ENCODE measurements at places on chromosomes 4 and X.

GRCh38 chrX:149262086-149262485 is 243.0 kb downstream of the IDS start:
- no peak for DNase-seq

- no peak for DNase-seq
These were observed 327.4 kb downstream of the KCTD8 start for GRCh38 chr4:44121210-44121609.

DNA sequence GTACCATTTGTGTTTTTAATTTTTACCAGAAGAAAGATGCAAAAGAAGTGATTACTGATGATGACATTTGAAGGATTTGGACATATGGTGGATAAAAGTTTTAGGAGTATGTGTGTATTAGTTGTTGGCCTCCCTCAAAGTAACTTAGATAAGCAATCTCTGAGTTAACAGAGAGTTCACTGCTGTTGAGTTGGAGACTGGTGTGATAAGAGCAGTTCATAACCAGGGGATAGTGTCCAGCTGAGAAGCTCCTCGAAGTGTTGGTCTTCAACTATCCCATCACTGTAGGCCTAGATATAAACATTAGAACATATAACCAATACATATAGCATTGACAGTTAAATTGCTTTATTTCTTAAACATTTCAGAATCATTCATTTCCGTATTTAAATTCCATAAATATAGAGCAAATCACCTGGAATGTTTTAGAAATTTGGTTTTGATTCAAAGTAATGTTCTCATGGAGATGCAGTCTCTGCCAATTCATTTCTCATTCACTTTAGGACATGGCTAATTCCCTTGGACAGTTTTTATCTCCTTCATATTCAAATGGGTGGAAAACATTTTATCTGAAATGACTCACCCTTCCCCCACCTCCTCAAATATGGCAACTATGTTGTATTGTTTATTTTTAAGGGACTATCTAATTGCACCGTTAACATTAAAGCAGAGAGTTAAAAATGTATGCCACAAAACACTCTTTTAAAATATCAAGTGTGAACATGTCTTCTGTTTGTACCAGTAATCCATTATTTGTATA is 136.8 kb upstream of the SLC4A4 start:
- DNase-seq: no peak

- no peak for DNase-seq
These were observed 421.3 kb downstream of the MID1IP1 start for GRCh38 chrX:39222346-39223113.

- no peak for DNase-seq
These were observed 7.6 kb downstream of the NEUROG2 start for GRCh38 chr4:112508356-112508755.

DNA sequence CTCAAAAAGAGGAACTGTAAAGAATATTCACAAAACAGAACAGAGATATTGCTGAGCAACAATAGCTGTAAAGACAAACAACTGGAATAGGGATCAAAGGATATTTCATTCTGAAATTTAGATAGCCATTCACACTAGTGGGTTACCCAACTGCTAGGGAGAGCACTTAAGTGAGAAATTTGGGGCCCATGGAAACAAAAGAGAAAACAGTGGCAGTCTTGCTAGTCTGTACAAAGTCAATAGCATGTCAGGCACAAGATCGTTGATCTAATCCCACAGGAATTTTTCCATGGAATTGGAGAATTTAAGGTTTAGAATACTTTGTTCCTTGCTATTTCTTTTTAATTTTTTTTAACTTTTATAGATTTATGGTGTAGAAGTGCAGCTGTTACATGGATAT is 467.0 kb downstream of the PCDH18 start:
- no peak for DNase-seq

DNA sequence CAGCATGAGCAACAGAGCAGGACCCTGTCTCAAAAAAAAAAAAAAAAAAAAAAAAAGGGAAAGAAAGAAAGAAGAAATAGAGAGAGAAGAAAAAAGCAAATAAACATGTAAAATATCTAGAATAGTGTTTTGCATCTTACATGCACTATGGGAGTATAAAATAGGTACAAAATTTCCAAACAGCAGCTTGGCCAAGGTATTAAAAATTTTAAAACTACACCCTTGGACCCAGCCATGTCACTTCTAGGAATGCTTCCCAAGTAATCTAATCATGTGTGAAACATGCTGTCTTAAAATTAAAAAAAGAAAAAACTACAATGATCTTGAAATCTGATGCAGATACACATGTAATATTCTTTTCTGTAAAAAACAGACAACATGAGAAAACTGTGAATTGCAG is 21.6 kb downstream of the IRF2 start:
- no peak for DNase-seq

- DNase-seq: no peak
These were observed 107.0 kb downstream of the NFKB1 start for GRCh38 chr4:102608190-102608589.

DNA sequence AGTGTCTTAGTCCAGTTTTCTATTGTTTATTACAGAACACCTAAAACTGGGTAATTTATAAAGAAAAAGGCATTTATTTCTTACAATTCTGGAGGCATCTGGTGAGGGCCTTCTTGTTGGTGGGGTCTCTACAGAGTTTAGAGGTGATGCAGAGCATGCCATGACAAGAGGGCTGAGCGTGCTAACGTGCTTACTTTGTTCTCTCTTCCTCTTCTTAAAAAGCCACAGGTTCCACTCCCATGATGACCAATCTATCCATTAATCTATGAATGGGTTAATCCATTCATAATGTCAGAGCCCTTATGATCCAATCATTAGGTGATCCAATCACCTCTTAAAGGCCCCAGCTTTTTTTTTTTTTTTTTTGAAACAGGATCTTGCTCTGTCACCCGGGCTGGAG is 291.5 kb upstream of the GALNTL6 start:
- DNase-seq: no peak

DNA sequence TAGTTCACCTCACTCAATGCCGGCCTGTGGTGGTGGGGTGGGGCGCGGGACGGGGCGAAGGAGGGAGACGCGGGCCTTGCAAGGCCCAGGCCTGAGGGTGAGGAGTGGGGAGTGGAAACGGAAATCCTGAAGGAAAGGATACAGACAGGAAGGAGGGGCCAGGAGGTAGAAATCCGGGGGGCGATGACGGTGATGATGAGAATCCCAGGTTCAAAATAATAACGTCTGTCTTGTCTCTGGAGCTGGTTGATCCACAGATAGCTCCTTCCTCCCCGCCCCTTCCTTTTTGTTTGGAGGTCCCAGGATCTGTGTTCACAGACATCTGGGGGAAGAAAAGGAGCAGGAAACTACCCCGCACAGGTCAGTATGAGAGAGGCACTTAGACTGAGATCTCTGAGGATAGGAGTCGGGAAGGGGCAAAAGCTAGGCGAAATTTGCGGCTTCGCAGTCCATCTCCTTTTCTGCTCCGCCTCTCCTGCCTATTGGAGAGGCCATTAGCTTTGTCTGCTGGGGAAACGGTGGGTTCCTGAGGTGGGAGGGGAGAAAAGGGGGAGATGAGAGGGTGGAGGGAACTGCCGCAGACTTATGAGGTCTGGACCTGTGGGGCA is 746 bp downstream of the TCEAL7 start:
- DNase-seq: no peak

GRCh38 chrX:23952984-23953907 is 45.4 kb downstream of the CXorf58 start:
- no peak for DNase-seq

DNA sequence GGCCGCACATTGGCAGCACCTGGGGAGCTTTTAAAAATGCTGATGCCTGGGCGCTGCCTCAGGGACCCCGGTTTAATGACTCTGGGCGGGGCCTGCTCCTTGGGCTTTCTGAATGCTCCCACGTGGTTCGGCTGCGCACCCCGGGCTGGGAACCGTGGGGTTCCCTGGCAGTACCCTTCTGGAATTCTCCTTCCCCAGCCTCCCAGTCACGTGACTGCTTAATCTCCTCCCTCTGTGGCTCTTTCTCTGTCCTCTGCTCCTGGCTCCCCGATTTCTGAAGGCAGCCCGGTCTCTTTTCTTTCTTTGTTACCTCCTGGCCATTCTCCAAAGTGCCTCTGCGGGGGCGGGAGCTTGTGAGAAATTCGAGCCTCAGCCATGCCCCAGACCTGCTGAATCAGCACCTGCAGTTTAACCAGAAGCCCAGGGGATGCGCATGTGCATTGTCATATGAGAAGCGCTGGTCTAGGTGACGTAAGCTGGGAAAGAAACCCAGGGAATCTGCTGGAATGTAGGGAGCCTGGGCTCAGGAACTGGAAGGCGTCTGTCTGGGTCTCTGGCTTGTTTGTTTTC is 16.6 kb downstream of the CLCN4 start:
- DNase-seq: no peak

DNA sequence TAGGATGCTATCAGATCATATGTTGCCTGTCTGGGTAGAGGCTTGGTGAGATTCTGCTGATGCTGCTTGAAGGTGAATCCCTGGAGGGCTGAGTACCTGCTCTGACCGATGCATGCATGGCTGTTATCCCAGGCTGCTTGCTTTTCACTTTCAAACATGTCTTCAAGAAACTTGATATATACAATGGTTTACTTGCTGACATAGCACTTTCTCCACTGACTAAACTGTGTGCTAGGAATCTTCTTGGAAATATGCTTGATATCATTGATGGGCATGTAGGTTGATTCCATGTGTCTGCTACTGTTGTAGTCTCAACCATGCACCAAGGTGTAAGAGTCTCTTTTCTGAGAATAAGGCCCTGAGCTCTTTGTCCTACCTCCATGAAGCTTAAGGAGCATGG is 79.6 kb upstream of the WDR1 start:
- no peak for DNase-seq

DNA sequence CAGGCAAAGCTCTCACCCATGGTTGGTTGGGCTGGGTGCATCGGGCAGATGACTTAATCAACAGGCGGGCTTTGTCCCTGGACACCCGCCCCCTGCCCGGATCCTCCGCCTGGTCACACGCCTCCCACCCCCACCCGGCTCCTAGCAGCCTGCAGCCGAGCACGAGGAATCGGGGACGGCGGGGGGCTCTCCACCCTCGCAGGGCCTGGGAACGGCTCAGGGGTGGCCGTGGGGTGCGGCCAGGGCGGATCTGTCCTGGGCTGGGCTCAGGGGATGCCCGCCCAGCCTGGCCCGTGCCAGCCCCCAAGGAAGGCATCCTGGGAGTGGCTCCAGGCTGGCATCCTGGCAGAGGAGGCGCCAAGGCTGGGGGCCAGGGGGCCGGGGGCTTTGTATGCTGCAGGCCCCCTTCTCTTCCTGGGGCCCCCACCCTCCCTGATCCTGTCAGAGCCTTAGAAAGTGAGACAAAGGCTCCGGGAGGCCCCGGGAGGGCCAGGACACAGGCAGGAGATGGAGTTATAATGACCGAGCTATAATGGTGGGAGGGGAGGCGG is 32.5 kb upstream of the FGFR3 start:
- no peak for DNase-seq

GRCh38 chr4:16663307-16663706 is 235.1 kb downstream of the LDB2 start:
- DNase-seq: no peak

- no peak for DNase-seq
These were observed 42.5 kb downstream of the BEX3 start for GRCh38 chrX:103418811-103419340.

- DNase-seq: no peak
These were observed 39.7 kb upstream of the TBC1D14 start for GRCh38 chr4:6869944-6870343.

DNA sequence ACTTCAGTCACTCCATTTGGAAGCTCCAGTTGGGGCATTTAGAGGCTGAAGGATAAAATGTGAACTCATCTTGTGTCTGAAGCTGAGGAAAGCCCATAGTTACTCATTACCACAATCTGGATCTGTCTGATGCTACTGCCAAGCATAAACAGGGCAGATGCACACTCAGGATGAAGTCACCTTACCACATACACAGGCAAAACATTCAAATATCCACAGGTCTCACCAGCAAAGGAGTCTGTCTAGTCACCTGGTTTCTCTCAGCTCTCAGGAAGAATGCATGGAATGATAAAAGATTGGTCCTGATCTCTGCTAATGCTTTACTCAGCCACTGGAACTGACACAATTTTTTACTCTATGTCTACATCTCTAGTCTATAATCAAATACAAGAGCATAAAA is 13.0 kb upstream of the ODAPH start:
- no peak for DNase-seq

- DNase-seq: no peak
These were observed 6.0 kb downstream of the NOA1 start for GRCh38 chr4:56971383-56971782.

DNA sequence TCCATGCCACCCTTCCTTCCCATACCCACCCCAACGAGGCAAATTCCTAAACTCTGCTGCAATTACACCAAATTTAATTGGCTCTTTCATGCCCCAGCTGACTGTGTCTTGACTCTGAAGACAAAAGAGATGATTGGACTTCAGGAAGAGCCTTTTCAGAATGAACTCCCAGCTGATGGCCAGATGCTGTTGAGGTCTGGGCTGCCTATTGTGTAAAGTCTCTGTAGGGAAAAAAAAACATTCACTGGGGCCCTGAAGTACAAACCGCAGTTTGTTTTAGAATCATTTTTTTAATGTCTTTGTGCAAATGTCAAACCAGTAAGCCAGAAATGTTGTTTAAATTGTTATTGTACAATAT is 174.8 kb downstream of the HHIP start:
- DNase-seq: no peak

DNA sequence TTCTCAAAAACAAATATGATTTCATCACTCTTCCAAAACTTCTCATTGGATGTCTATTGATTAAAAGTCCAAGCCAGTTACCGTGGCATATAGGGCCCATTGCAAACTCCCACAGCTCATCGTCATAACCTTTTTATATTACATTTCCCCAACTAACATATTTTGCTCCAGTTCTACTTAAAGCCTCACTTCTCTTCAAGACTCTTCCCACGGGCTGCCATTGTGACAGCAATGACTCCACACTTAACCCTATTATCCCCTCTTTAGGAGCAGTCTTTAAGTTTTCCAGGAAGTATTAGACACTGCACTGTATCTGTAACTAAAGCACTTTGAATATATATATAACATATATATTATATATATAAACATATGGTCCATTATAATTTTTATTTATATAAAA is 44.5 kb downstream of the DTHD1 start:
- no peak for DNase-seq

GRCh38 chrX:47623540-47624027 is 3.9 kb upstream of the SYN1 start:
- no peak for DNase-seq

- no peak for DNase-seq
These were observed 189.2 kb upstream of the GK2 start for GRCh38 chr4:79597266-79597665.

GRCh38 chr4:144648042-144648441 is 2.1 kb downstream of the HHIP start:
- DNase-seq: no peak

- DNase-seq: no peak
These were observed 552.6 kb downstream of the NAP1L3 start for GRCh38 chrX:93120805-93121204.

- no peak for DNase-seq
These were observed 154.4 kb upstream of the KLF3 start for GRCh38 chr4:38509551-38509950.

Measured in activated CD8-positive, alpha-beta memory T cell treated with anti-CD3 and anti-CD28 coated beads for 1 hour (primary cell).